ENCODE measurements at places on chromosomes 4 and X.

- DNase-seq = no peak
Observed at GRCh38 chrX:26918631-26919030, 544.5 kb downstream of the PPP4R3C start.

DNA sequence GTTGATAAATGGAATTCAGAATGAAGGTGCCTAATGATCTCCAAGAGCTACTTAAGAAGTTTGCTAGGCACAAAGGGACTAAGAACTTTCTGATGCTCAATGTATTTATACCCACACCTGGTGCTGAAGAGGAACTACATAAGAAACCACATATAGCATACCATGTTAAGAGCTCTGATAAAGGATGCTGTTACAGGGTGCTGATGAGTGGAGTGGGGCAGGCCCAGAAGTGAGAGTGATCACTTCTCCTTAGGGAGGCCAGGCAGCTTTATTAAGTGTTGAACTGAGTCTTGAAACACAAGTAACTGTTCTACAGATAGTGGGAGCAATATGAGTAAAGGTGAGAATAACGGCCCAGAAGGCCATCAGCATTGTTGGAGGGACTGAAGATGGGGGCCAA is 68.3 kb upstream of the CHRDL1 start:
- no peak for DNase-seq

DNA sequence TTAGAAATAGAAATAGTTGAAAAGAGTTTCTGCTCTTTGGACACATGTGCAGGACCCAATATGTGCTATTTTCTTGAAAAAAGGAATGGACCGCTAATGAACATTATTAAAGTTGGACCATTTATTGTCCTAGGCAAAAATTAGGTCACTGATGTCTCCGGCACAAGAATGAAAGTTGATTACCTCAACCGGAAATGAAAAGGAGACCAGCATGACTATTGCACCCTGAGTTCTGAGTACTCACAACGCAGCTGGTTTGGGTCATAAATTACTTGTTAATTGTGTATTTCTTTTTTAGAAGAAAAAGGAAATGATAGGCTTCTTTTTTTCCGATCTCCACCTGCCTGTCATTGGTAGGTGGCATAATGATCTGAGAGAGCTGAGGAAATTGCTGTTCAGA is 232.7 kb downstream of the ARHGAP24 start:
- no peak for DNase-seq

- no peak for DNase-seq
Observed at GRCh38 chr4:155207534-155208257, 740 bp upstream of the NPY2R start.

DNA sequence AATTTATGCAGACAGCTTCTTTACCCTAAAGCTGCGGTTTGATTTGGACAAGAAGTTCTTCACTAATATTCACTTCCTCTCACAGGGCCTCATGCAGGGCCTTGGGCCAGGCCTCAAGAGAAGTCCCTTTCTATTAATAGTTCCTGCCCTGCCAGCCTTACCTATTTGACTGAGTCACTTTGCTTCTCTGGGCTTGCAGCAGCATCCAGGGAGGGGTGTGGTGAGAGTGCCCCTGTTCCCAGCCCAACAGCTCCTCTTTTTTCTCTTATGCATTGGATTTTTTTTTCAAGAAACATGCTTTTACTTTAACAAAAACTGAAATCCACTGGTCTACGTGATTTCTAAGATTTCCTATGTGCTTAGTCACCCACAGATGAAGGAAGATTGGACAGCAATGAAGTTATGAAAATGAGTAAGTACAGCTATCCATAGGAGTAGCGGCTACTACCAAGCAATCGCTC is 26.7 kb downstream of the FAM156B start:
- no peak for DNase-seq

DNA sequence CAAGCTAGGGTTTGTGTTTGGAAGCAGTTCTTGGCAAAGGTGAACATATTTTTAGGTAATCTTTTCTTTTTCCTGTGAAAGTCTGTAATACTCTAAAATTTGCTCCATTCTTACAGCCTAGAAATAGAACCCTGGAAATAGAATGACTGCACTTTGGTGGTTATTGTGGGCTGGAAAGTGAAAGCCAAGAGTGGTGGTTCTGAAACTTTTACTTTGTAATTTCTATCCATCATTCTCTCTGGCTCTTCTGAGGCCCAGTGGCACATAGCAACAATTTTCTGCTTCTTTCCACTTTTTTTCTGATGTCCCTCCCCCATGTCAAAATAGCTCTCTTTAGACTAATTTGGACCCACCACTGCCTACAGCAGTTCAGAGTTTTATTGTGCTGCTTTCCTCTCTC is 300.4 kb upstream of the RPS6KA3 start:
- no peak for DNase-seq

All from stimulated activated CD4-positive, alpha-beta T cell treated with anti-CD3 and anti-CD28 coated beads, Interleukin-15, amount 100 ng/mL, for 48 hours (primary cell).